Activated T-cell treated with anti-CD3 and anti-CD28 coated beads, Interleukin-2, amount 50 U/mL, for 4 hours (primary cell): ENCODE measurements at places on chromosomes 11 and 22. TPM values are rescaled to one million over a fixed set of nuclear protein-coding genes. Genes with fewer than 3 reads are reported as not detected.
A peak's percentile ranks its signal among the peaks of the same experiment; 100 is the strongest.

Gene LIF
- 307 TPM for total RNA-seq

Gene FUT4
- total RNA-seq: 7.9 TPM

Gene CNIH2
- 1.8 TPM for total RNA-seq

GRCh38 chr22:27195494-27195893 is 538.1 kb downstream of the MIAT start:
- no peak for DNase-seq

GRCh38 chr22:49369726-49370626 is 457.7 kb downstream of the BRD1 start:
- no peak for DNase-seq

DNA sequence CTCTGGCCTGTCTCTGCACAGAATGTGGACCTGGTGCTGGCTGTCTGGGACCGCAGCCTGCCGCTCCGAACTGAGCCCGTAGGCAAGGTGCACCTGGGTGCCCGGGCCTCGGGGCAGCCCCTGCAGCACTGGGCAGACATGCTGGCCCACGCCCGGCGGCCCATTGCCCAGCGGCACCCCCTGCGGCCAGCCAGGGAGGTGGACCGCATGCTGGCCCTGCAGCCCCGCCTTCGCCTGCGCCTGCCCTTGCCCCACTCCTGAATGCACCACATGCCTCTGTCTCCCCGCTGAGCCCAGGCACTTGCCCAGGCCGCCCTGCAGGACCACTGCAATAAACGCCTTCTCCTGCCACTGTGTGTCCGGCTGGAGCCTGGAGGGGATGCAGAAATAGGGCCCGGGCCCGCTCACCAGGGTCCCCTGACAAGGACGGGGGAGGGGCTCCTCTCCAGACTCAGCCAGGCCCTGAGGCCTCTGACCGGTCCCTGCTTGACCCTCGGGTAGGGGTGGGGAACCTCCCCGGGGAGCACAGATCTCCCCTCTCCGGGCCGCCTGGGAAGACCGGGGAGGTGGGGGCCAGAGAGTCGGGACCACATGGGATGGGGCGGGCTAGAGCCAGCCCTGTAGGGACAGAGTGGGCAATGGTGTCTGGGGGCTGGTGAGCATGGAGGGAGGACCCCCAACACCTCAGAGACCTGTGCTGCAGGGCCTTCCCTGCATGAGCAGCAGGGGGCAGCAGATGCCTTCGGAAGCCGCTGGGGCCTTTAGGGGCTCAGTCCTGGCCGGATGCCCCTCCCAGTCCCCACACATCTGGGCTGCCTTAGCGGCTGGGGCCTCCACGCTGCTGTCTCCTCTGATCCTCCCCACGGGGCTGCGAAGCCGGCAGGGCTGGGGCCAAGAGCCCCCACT is 1.4 kb upstream of the TNNI2 start:
- peak; percentile 80 for DNase-seq

DNA sequence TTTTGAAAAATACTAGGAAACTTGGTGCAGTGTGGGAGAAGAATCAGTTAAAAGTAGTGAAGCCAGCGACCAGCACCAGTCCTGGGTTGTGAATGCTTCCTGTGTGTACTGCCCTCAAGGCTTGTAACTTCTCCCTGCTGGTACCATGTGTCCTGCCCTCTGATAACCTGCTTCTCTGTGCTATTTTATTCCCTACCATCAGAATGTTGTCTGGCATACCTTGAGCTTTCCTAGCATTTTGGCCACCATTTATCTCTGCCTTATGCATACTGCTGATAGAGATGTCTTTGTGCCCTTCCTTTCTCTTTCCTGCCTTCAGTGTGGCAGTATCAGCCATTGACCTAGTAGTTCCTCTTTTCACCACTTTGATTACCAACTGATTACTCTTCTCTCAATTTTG is 2.0 kb downstream of the GTF2H1 start:
- DNase-seq: no peak

DNA sequence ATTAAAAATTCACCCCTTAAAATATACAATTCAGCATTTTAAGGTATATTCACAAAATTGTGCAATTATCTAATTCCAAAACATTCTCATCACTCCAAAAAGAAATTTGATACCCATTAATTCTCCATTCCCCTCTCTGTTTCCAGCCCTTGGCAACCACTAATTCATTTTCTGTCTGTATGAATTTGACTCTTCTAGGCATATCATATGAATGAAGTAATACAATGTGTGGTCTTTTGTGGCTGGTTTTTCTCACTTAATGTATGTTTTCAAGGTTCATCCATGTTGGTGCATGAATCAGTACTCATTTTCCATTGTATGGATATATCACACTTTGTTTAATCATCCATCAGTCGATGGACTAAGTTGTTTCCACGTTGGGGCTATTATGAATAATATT is 29.0 kb upstream of the ACCSL start:
- DNase-seq: no peak

GRCh38 chr22:49573109-49573765 is 254.4 kb downstream of the BRD1 start:
- no peak for DNase-seq

DNA sequence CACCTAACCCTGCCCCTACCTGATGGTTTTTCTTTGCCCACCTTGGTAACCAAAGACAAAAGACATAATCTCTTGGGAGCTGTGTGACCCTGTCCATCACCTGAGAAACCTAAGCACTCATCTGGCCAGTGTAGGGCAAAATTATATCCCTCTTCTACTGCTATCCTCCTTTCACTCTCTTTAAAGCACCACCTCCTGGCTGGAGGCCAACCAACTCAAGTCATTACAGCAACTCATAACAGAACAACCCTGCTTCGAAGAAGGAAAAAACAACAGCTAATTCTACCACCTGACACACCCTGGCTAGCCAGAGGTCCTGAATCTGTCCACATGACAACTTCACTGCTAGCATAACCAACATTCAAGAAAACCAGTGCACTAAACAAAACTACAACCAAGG is 45.5 kb downstream of the GAS2 start:
- DNase-seq: no peak

DNA sequence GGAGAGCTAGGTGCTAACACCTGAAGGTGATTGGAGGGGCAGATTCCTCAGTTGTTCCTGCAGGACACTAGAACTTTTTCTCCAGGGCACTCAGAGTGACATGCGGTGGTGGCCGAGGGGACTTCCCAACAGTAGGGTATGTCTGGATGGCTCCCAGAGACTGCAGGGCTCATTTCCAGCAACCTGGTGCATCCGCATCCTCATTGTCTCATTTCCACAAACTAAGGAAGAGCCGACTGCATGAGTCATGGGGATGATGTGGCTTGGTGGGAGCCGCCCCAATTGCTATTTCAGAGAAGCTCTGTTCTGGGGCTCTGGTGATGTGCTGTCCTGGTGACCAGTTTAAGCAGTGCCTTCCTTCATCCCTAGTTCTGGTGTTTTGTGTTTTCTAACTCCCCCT is 2.8 kb upstream of the ROBO4 start:
- no peak for DNase-seq

- no peak for DNase-seq
These were observed 255.7 kb downstream of the CTTN start for GRCh38 chr11:70654016-70654415.

GRCh38 chr11:12280199-12280837 is 97.1 kb upstream of the PARVA start:
- DNase-seq: no peak
